ENCODE measurements at places on chromosomes 6 and 20. TPM values are rescaled to one million over a fixed set of nuclear protein-coding genes. Genes with fewer than 3 reads are reported as not detected.
A peak's percentile ranks its signal among the peaks of the same experiment; 100 is the strongest.

DNA sequence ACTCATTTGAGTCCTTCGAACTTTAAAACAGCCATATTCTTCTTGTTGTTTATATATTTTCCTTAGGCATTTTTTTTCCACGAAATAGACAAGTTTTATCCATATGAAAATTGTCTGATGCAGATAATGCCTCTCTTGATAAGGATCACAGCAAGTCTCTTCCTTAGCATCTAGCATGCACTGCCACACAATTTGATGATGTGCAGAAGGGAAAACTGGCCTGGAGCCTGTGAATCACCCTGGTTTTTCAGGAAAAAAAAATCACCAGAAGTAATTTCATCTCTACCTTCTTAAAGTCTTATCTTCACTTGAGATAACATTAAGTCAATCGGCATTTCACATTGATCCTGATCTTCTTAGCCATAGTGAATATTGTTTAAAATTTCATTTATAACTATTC is 199.8 kb downstream of the TENT5A start:
- H3K4me1 ChIP-seq = no peaks in the 10 kb centered on the region
- no peaks in the 10 kb centered on the region for H3K27me3 ChIP-seq

GRCh38 chr6:76615395-76615794 is 542.9 kb upstream of the IMPG1 start:
- H3K4me3 ChIP-seq = no peak overlapping the region
- DNase-seq = no peak
- H3K27me3 ChIP-seq = no peaks in the 10 kb centered on the region
- no peaks in the 10 kb centered on the region for H3K4me1 ChIP-seq
- H3K27ac ChIP-seq = no peak overlapping the region

GRCh38 chr20:41259309-41259708 is 58.2 kb downstream of the ZHX3 start:
- DNase-seq = no peak
- no peak overlapping the region for H3K4me3 ChIP-seq
- H3K36me3 ChIP-seq = no peaks in the 10 kb centered on the region
- H3K27me3 ChIP-seq = no peaks in the 10 kb centered on the region
- H3K27ac ChIP-seq = no peak overlapping the region

DNA sequence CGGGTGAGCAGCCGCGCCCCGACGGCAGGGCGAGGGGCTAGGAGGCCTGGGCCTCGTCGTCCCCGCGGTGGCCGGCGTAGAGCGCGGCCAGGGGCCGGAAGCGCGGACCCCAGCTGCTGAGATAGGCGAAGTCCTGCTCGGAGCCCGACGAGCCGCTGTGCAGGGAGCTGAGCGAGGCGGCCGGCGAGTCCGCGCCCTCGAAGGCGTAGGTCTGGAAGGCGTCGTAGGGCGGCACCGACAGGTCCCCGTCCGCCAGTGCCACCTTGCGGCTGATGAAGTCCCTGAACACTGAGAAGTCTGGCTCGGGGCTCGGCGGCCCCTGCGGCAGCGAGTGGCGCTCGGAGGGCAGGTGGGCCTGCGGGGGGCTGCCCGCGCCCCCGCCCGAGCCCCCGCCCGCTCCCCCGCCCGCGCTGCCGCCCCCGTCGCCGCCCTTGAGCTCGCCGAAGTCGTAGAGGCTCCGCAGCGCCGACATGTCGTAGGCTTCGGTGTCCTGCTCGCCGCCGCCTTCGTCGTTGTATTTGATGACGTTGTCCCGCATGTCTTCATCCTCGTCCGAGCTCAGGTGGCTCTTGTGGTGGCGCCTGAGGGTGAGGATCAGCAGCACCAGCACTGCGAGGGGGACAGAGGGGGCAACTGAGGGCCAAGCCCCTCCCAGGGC is 56.5 kb downstream of the CD40 start:
- H3K27ac ChIP-seq = no peak overlapping the region
- DNase-seq = peak; percentile 42
- H3K36me3 ChIP-seq = no peaks in the 10 kb centered on the region
- no peaks in the 10 kb centered on the region for H3K4me1 ChIP-seq
- no peak overlapping the region for H3K4me3 ChIP-seq

GRCh38 chr6:121274666-121275295 is 59.5 kb downstream of the TBC1D32 start:
- H3K4me3 ChIP-seq = no peak overlapping the region
- no peaks in the 10 kb centered on the region for H3K36me3 ChIP-seq
- no peak overlapping the region for H3K27ac ChIP-seq
- no peak for DNase-seq

DNA sequence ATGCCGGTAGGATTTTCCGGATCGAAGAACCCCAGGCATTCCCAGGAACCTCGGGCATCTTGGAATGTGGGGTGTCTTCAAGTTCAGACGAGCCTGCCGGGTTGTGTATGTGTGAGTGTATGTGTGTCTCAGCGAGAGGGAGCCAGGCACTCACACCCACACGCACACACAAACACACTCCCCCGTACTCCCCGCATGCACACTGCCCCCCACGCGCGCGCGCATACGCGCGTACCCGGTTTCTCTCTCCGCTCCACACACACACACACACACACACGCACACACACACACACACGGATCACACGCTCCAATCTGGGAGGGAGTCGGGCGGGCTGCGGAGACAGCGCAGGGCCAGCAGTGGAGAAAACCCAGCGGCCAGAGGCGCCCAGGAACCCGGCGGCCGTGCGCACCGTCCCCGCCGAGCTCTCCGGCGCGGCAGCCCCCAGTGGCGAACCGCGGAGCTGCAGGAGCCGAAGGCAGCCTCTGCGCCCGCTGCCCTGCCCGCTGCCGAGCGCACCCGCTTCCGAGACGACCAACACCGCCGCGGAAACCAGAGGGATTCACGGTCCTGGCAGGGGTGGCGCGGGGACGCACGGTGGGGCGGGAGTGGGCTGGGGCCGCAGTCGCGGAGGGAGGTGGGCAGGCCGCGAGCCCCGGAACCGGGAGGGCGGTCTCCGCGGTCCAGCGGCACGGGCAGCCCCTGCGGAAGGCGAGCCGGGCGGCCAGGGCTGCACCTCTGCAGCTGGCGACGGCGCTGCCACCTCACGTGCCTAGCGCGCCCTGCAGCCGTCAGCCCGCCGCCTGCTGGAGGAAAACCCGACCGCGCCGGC is at the start of gene LRFN2:
TSS of gene LRFN2 (minus strand) at position 125 of the 830 bp plus-strand sequence.
- peak within 1 kb of the TSS; percentile 44 for H3K4me3 ChIP-seq
- H3K27ac ChIP-seq = no peak within 1 kb of the TSS
- peak; percentile 61 for DNase-seq
- peaks cover 4% of the 10 kb centered on the region for H3K27me3 ChIP-seq

DNA sequence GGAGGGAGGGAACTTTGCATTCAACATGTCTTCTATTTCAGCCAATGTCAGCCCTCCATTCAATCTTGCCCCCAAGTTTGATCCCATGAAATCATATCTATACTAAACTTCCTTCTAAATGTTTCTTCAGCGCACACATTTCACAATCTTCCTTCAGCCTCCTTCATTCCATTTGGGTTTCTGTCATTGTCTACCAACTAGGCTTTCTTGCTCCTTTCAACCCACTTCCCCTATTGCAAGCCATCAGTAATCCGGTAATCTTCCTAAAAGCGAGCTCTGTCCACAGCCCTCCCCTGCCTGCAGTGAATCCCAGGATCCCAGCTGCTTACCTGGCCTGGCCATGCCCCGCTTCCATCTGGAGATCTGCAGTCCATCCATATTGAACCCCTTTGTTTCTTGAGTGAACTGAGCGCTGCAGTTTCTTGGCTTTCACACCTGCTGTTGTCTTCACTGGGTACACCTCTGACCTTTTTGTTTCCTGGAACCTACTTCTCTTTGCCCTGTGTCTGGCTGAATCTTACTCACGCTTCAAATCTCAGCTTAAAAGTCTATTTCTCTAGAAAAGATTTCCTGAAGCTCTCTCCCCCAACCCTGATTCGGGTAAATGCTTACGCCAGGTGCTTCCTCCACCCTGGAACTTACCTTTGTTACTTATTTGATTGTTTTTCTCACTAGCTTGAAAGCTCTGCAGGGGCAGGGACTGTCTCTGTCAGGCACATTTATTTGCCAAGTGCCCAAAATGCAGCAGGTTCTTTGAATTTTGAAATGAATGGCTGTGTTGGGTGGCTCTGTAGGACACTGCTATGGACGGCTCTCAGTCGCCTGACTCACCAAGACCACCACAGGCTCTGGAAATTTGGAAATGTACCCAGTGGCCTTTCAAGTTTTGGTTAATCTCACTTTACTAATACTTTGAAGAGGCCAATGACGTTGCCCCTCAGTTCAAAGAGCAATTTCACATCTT is 50.3 kb downstream of the ADTRP start:
- DNase-seq = no peak
- no peak overlapping the region for H3K27ac ChIP-seq
- no peak overlapping the region for H3K4me3 ChIP-seq

GRCh38 chr20:3710703-3711483 is 1.5 kb downstream of the SIGLEC1 start:
- H3K36me3 ChIP-seq = no peaks in the 10 kb centered on the region
- no peaks in the 10 kb centered on the region for H3K27me3 ChIP-seq
- peak; percentile 48 for DNase-seq
- H3K4me3 ChIP-seq = no peak overlapping the region
- no peak overlapping the region for H3K27ac ChIP-seq

GRCh38 chr6:22647719-22648118 is 78.4 kb downstream of the HDGFL1 start:
- no peaks in the 10 kb centered on the region for H3K27me3 ChIP-seq
- no peak for DNase-seq
- no peaks in the 10 kb centered on the region for H3K36me3 ChIP-seq
- H3K27ac ChIP-seq = no peak overlapping the region
- no peaks in the 10 kb centered on the region for H3K4me1 ChIP-seq

DNA sequence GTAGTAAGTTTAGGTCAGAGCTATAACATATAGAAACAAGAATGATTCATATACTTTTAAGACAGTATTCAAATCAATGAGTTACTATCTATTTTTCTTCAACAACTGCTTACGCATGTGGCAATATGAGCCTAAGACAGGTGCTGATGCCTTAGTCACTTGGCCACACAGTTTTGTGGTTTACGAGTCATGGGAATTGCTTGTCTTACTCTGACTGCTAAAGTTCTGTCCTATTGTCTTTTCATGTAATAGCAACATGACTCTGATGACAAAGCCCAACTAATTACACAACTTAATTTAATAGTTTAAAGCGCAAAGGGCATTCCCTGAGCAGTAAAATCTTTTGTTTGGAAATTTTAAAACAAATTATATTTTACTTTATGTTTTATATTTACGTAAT is 159.3 kb upstream of the CENPW start:
- peak; percentile 97 for DNase-seq
- peaks cover 3% of the 10 kb centered on the region for H3K4me1 ChIP-seq
- H3K4me3 ChIP-seq = no peak overlapping the region
- H3K27me3 ChIP-seq = no peaks in the 10 kb centered on the region
- no peak overlapping the region for H3K27ac ChIP-seq

DNA sequence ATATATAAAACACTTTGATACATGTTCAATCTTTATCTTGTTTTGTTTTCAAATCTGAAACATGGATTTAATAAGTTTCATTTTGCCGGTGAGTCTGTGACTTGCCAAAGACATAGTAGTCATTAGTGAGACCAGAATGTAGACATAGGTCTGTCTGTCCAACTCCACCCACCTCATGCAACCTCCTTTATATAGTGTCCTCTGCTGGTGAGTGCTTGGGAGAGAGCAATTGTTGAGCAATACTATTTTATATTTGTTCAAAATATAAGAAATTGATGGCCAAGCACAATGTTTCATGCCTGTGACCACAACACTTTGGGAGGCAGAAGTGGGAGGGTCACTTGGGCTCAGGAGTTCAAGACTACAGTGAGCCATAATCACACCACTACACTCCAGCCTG is 10.8 kb upstream of the LY86 start:
- H3K4me3 ChIP-seq = no peak overlapping the region
- no peaks in the 10 kb centered on the region for H3K36me3 ChIP-seq
- DNase-seq = no peak
- H3K4me1 ChIP-seq = no peaks in the 10 kb centered on the region
- H3K27ac ChIP-seq = no peak overlapping the region
- no peaks in the 10 kb centered on the region for H3K27me3 ChIP-seq

DNA sequence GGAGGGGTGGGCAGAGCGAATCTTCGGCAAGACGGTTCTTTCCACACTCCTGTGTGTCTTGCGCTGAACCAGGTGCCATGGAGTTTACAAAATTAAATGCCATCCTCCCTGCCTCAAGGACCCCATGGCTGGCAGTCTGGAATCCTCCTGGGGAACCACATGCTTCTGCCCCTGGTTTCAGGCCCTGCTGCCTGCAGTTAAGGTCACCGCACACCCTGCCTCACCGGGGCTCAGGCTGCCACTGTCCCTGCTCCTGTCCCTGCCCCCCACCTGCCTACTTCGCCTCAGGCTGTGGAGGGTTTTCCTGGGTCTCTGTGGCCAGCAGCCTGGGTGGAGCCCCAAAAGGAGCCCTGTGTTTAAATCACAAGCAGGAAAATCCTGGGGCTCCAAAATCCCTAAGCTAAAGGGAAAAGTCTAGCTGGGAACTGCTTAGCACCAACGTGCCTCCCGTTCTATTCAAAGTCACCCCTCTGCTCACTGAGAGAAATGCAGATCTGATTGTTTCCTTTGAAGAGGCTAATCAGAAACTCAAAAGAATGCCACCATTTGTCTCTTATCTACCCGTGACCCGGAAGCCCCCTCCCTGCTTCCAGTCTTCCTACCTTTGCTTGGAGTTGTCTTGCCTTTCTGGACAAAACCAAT is 10.6 kb upstream of the TTLL2 start:
- H3K36me3 ChIP-seq = no peaks in the 10 kb centered on the region
- no peak overlapping the region for H3K4me3 ChIP-seq
- H3K4me1 ChIP-seq = no peaks in the 10 kb centered on the region
- no peak for DNase-seq
- no peak overlapping the region for H3K27ac ChIP-seq
- H3K27me3 ChIP-seq = no peaks in the 10 kb centered on the region

DNA sequence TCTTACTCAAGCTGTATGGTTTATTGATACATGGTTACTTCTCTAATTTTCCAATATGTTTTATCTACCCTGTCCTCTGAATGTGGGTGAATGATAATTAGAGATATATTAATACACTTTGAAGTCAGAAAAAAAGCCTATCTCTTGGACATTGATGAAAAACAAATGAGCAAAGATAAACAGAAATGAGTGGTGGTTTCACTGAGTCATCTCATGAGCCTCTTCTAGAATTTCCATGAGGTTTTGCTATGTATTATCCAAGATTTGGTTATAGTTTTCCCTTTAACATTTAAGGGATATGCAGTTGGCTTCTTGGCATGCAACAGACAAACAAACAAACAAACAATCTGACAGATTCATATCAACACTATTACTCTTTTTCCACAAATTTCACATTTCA is 586.8 kb downstream of the RFPL4B start:
- no peaks in the 10 kb centered on the region for H3K36me3 ChIP-seq
- peaks cover 9% of the 10 kb centered on the region for H3K4me1 ChIP-seq
- H3K27ac ChIP-seq = no peak overlapping the region
- peak; percentile 23 for DNase-seq

GRCh38 chr6:116313101-116313776 is 33.5 kb upstream of the TSPYL1 start:
- H3K4me3 ChIP-seq = no peak overlapping the region
- H3K27me3 ChIP-seq = no peaks in the 10 kb centered on the region
- H3K36me3 ChIP-seq = no peaks in the 10 kb centered on the region
- peak; percentile 58 for DNase-seq
- H3K27ac ChIP-seq = no peak overlapping the region

- H3K27me3 ChIP-seq = no peaks in the 10 kb centered on the region
- H3K27ac ChIP-seq = no peak overlapping the region
- H3K4me3 ChIP-seq = no peak overlapping the region
- no peaks in the 10 kb centered on the region for H3K36me3 ChIP-seq
- H3K4me1 ChIP-seq = no peaks in the 10 kb centered on the region
Observed at GRCh38 chr20:9628141-9628540, 113.8 kb downstream of the LAMP5 start.

TRAPPC3L gene
- total RNA-seq = under 0.01 TPM

PSMA7 gene
- 274 TPM for total RNA-seq

TNXB gene
- 63.9 TPM for total RNA-seq

PRDM13 gene
- total RNA-seq = not detected

TNF gene
- not detected for total RNA-seq

SEL1L2 gene
- total RNA-seq = not detected

MUCL3 gene
- total RNA-seq = not detected

XRN2 gene
- 99.3 TPM for total RNA-seq
